ENCODE measurements at places on chromosomes 4 and X. TPM values are rescaled to one million over a fixed set of nuclear protein-coding genes. Genes with fewer than 3 reads are reported as not detected.

The SLC4A4 gene
- total RNA-seq = 61.1 TPM

The CLIC2 gene
- 3.2 TPM for total RNA-seq

The MAGEA9B gene
- not detected for total RNA-seq

The DCLK2 gene
- total RNA-seq = 192 TPM

The ZXDA gene
- 21.2 TPM for total RNA-seq

The BANK1 gene
- total RNA-seq = 0.23 TPM

The ANOS1 gene
- 92.7 TPM for total RNA-seq

The MTMR1 gene
- 33.7 TPM for total RNA-seq

The KCND1 gene
- 4.2 TPM for total RNA-seq

The NCBP2L gene
- total RNA-seq = not detected

The MID2 gene
- 45.0 TPM for total RNA-seq

The CENPE gene
- total RNA-seq = 8.3 TPM

The PPID gene
- total RNA-seq = 32.3 TPM

The IBSP gene
- total RNA-seq = not detected

The KLKB1 gene
- total RNA-seq = 0.69 TPM

The ARR3 gene
- not detected for total RNA-seq

The S100G gene
- total RNA-seq = not detected

The GPR78 gene
- 0.23 TPM for total RNA-seq

The DGKQ gene
- total RNA-seq = 10.4 TPM

The UFSP2 gene
- 52.1 TPM for total RNA-seq

The CYTL1 gene
- 0.69 TPM for total RNA-seq

The CFP gene
- total RNA-seq = 1.4 TPM

The STOX2 gene
- total RNA-seq = 60.4 TPM

The PAGE1 gene
- total RNA-seq = not detected

The MAP9 gene
- total RNA-seq = 94.1 TPM
